ACHN (cell line): ENCODE measurements at places on chromosomes 7 and 10.
A peak's percentile ranks its signal among the peaks of the same experiment; 100 is the strongest.

DNA sequence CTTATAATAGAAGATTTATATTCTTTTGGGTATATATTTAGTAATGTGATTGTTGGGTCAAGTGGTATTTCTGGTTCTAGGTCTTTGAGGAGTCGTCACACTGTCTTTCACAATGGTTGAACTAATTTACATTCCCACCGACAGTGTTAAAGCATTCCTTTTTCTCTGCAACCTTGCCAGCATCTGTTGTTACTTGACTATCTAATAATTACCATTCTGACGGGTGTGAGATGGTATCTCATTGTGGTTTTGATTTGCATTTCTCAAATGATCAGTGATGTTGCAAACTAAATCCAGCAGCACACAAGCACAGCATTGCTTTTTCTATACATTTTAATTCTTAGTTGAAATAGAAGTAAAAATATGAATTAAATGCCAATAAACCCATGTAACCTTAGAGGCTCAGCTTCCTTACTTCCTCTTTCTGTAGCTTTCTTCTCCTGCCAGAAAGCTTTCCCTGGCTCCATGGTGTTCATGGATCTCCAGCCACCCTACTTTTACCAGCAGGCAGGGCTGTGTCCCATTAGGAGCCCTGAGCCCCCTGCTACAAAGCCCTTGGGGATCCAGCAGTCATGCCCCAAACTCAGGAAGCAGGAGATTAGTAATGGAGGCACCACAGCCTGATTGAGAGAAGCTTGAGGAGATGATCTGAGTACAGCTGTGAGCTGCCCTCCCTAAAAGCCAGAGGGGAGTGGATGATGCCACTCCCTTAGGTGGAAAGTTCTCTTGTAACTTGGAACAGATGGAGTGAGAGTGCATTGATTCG lies 158.6 kb downstream of the TMEM178B start:
- no peak for DNase-seq

GRCh38 chr7:79872176-79872575 lies 262.5 kb upstream of the GNAI1 start:
- DNase-seq: no peak

DNA sequence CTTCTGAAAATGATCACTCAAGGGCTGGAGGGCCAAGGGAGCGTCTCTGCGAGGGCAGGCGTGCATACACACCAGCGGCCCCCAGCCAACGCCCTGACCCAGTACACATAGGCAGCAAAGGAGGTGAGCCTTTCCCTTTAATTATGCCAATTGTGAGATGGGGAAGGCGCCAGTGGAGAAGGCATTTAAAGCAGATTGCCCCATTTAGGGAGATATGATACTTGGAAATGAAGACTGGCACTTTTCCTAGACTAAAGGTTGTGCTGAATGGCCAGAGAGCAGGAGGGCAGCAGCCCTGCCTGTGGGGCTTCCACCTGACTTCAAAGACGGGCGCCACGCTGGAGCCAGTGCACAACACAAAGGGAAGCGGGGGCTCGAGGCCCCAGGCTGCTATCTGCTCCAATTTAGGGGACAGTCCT lies 24.1 kb downstream of the HIPK2 start:
- DNase-seq: no peak

GRCh38 chr10:59098831-59099452 lies 77.5 kb upstream of the PHYHIPL start:
- no peak for DNase-seq

- no peak for DNase-seq
These were observed 1227.6 kb downstream of the TYW1 start for GRCh38 chr7:68224041-68224741.

DNA sequence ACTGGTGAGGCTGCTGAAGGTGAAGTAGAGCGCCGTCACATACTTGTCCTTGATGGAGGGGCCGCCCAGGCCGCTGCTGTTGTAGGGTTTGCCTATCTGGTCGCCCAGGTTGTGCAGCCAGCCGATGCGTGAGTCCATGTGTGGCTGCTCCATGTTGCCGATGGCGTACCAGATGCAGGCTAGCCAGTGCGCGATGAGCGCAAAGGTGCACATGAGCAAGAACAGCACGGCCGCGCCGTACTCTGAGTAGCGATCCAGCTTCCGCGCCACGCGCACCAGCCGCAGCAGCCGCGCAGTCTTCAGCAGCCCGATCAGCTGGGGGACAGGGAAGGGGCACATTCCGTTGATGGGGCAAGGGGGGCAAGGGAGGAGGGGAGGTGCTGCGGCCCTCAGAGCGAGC lies 26.6 kb downstream of the KCNH2 start:
- DNase-seq: no peak

- DNase-seq: peak; percentile 77
These were observed 7.6 kb upstream of the ZNF503 start for GRCh38 chr10:75408911-75409885.

DNA sequence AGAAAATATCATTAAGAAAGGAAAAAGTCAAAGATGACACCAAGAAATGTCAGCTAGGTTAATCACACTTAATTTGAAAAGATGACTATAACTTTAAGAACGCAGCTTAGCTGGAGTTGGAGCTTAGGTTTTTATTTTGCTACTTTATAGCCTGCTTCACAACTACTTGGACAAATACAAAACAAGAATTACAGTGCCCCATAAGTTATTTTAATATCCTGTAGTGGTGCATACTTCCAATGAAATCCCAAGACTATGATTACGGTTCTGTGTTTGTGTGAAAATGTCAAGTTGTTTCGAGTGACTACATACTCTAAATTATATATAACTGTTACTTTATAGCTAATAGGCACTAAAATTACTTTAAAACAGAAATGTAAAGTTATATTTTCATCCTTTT lies 244.6 kb upstream of the MGMT start:
- no peak for DNase-seq

DNA sequence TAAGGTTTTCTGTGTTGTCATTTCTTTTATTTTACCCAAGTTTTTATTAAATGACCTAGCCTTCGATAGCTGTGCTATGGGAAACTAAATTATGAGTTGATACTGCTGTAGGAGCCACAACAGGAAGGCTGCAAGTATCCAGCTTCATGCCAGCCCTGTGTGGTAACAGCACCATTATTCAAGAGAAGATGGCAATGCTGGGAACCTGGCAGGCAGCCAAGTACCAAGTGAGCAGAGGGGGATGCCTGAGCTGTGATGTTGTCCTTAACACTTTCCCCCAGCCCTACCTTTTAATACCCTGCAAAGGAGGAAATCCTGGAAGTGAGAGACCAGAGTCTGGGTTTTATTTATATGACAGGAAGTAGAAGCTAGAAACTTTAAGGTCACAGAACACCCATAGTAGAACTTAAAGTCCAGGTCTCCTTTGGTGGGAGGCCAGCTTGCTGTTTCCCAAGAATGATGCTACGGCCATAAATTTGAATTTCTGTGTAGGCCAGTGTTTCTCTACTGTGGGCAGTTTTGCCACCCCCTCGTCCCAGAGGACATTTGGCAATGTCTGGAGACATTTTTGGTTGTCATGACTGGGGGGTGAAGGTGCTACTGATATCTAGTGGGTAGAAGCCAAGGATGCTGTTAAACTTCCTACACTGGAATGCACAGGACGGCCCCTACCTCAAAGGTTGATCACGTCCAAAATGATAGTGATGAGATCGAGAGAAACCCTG lies 9.2 kb upstream of the ATXN7L1 start:
- DNase-seq: no peak

- no peak for DNase-seq
These were observed 85.4 kb downstream of the NEURL1 start for GRCh38 chr10:103578782-103579382.

GRCh38 chr7:99971242-99971641 lies 4.6 kb downstream of the AZGP1 start:
- no peak for DNase-seq

DNA sequence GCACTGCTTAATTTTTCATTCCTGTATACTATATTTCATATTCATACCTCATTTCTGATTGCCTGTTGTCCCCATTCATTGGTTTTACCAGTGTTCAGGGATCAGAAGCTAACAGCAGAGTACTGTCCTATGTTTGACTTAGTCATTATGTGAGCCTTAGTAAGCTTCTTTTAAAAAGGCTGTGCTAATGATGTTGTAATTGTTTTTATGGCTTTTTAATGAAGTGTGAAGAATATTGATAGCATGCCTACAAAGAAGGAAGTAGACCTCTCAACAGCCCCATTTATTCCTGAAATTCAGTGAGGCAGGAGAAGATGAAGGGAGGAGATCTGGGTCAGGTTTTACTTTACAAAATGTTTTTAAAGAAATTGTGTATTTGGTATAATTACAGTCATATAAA lies 61.7 kb downstream of the AGK start:
- DNase-seq: no peak

DNA sequence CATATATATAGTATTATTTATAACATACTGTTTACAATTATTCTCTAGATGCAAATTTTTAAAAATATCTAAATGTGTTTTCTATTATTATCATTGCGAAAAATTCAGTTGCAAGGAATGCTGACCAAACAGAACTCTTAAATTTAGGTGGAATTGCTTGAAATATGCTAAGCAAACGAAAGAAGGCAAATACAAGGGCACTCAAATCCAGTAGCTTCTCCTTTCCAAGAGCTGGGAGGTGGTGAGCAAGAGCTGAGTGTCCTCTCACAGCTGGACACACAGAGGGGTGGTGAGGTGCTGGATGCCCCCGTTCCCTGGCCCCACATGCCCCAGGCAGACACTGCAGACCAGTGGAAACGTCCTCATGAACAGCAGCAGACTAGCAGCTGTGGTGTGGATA lies 166.0 kb downstream of the TAX1BP1 start:
- DNase-seq: no peak
